Placental pericyte (primary cell): ENCODE measurements at places on chromosomes 16 and 17. TPM values are rescaled to one million over a fixed set of nuclear protein-coding genes. Genes with fewer than 3 reads are reported as not detected.

CACNG3 gene
- not detected in 2 replicates for total RNA-seq

ADAD2 gene
- not detected in 2 replicates for total RNA-seq

ALOX15B gene
- under 0.01 TPM in 1 of 2 replicates, not detected in the other for total RNA-seq

GRIN2C gene
- total RNA-seq: 0.22 TPM in 1 of 2 replicates, not detected in the other

SPG7 gene
- 58.9 and 134 TPM in 2 replicates for total RNA-seq

SLFN14 gene
- not detected in 2 replicates for total RNA-seq

UNC13D gene
- total RNA-seq: 1.8 and 2.3 TPM in 2 replicates

CPNE7 gene
- 25.6 and 44.9 TPM in 2 replicates for total RNA-seq

GDPD3 gene
- total RNA-seq: 0.66 and 1.7 TPM in 2 replicates

ZACN gene
- not detected in 2 replicates for total RNA-seq

RPUSD1 gene
- total RNA-seq: 33.3 and 54.4 TPM in 2 replicates

PLA2G10 gene
- not detected in 2 replicates for total RNA-seq

TP53TG3F gene
- 0.14 and 0.22 TPM in 2 replicates for total RNA-seq

CCDC78 gene
- total RNA-seq: 1.1 and 3.1 TPM in 2 replicates

OGFOD1 gene
- 77.9 and 123 TPM in 2 replicates for total RNA-seq
